ENCODE measurements at places on chromosomes 5 and 9.
A peak's percentile ranks its signal among the peaks of the same experiment; 100 is the strongest.

DNA sequence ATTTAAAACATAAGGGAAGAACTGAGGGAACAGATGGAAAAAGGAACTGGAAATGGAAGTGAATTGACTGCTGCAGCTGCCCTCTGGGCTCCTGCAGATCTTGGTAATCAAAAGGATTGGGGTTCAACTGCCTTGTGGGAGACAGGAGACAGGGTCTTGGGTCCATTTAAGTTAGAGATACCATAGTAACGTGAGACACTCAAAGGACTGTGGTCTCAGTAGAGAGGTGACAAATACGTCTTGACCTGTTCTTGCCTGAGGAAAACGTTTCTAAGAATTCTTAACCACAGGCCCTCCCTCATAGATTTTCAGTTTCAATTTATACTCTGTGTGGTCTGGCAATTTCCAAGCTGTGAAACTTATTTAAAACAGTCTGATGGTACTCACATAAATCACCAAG is 100.8 kb upstream of the DHFR start:
- peak; percentile 86 for DNase-seq

GRCh38 chr5:52997424-52997823 is 8.3 kb downstream of the ITGA2 start:
- DNase-seq = no peak

DNA sequence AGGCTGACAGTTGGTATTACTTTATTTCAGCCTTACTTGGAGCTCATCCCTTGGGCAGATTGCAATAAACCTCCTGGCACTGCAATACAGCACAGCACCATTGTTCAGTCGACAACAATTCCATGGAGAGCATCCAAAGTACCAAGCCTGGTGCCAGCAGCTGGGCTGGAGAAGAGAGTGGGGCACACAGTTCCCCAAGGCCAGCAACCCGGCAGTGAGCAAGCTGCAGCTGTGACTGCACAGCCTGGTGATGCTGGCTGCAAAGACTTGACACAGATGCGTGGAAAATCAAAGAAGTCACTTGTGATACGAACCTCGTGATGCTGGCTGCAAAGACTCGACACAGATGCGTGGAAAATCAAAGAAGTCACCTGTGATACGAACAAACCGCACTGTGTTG is 125.4 kb downstream of the ATPSCKMT start:
- DNase-seq = no peak

DNA sequence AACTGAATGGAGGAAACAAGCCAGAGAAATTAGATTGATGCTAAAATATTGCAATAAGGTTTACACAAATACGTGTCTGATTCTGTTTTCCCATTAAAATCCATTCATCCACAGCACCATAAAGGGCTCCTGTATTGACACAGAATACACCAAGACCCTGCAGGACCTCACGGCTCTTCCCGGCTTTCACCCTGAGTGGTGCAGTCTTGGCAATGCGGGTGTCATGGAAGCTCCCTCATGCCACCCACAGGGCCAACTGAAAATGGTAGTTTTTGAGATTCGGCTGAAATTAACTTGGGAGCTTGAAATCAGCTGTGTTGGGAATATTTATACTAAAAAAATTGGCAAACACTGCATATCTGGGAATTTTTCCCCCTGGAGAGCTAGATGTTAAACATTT is 17.3 kb upstream of the EXOC3 start:
- peak; percentile 20 for DNase-seq

- DNase-seq = no peak
These were observed 75.1 kb downstream of the ALDH7A1 start for GRCh38 chr5:126519637-126520592.

- no peak for DNase-seq
These were observed 101.6 kb downstream of the GABBR2 start for GRCh38 chr9:98607152-98607551.

- DNase-seq = no peak
These were observed 64.5 kb downstream of the ERAP1 start for GRCh38 chr5:96743065-96743768.

DNA sequence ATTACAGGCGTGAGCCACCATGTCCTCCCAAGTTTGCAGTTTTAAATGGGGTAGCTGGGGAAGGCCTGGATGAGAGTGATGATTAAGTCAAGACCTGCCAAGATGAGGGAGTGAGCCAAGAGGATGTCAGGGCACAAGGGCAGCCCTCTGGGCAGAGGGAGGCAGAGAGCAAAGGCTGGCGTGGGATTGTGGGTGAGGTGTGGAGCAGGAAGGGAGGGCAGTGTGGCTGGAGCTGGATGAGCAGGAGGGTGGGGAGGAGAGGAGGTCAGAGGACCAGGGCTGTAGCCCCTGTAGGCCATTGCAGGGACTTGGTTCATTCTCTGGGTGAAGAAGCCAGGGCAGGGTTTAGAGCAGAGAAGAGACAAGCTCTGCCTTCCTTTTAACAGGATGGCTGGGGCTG is 53.7 kb upstream of the CTNNA1 start:
- DNase-seq = no peak

DNA sequence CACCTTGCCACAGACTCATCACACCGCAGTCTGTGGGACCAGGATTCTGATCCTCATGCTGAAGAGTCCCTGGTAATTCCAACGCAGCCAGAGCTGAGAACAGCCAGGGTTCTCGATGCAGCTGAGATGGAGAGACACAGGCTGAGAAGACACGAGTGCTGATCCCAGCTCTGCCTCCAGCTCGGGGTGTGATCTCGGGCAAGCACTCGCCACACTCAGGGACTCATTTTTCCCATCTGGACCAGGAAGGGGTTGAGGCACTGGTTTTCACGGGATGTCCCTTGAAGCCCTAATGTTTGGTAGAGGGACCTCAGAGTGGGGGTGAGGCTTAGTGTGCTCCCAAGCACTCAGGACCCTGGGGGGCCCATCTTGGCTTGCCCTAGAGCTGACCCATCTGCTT is 200.4 kb downstream of the CDK5RAP2 start:
- DNase-seq = no peak

- no peak for DNase-seq
These were observed 228.9 kb downstream of the KIAA0825 start for GRCh38 chr5:94389515-94389899.

GRCh38 chr9:68728731-68729130 is 23.7 kb downstream of the PIP5K1B start:
- no peak for DNase-seq

GRCh38 chr9:137308057-137308619 is 6.1 kb upstream of the NRARP start:
- DNase-seq = no peak

GRCh38 chr5:542319-543311 is 18.4 kb upstream of the SLC9A3 start:
- DNase-seq = no peak

- DNase-seq = no peak
These were observed 183.3 kb downstream of the MAPKAP1 start for GRCh38 chr9:125523681-125524080.

DNA sequence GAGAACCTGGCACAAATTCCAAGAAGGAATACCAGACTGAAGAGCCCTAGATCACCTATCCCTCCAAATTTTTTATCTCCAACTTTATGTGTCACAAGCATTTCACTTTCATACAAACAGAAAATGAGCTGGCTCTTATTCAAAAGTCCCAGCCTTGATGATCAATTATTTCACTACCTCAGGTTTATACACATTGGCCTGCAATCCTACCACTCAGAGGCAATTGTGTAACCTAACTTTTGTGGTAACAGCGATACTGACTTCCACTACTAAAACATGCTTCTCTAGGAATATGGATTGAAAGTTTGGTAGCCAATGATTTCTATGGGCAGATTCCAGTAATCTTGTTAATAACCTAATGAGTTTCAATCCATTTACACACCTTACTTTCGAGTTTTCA is 10.5 kb downstream of the RNF38 start:
- DNase-seq = no peak

DNA sequence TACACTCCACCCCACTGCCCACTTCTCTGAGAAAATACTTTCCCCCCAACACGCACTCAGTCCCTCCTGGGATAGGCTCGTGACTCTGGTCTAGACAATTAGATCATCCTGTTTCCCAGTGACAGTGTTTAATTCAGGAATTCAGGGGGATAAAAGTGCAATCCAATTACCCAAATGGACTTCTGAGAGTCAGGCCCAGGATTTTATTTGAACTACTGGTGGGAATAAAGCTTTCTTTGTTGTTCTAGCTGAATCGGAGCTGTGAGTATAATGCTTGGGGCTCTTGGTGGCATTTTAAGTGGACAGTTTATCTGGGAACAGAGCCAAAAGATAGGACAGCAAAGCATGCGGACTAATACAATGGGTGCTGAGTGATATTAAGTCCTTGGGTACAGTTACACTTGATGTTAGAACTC is 683.3 kb downstream of the MAT2B start:
- DNase-seq = no peak
